ENCODE measurements at places on chromosomes 7 and 10.

- H3K27me3 ChIP-seq: no peaks in the 10 kb centered on the region
- H3K4me1 ChIP-seq: no peaks in the 10 kb centered on the region
- DNase-seq: no peak
- H3K36me3 ChIP-seq: no peaks in the 10 kb centered on the region
Observed at GRCh38 chr10:47323636-47324296, 1.5 kb downstream of the GDF2 start.

- DNase-seq: no peak
- no peaks in the 10 kb centered on the region for H3K27me3 ChIP-seq
- no peaks in the 10 kb centered on the region for H3K36me3 ChIP-seq
- H3K4me3 ChIP-seq: no peak overlapping the region
- H3K4me1 ChIP-seq: no peaks in the 10 kb centered on the region
Observed at GRCh38 chr10:117830205-117830604, 216.5 kb downstream of the RAB11FIP2 start.

GRCh38 chr7:93894966-93895640 lies 4.5 kb upstream of the TFPI2 start:
- DNase-seq: no peak
- no peaks in the 10 kb centered on the region for H3K36me3 ChIP-seq
- no peaks in the 10 kb centered on the region for H3K27me3 ChIP-seq
- H3K4me3 ChIP-seq: no peak overlapping the region
- H3K27ac ChIP-seq: no peak overlapping the region

GRCh38 chr10:6383096-6383812 lies 180.5 kb downstream of the PFKFB3 start:
- no peaks in the 10 kb centered on the region for H3K27me3 ChIP-seq
- no peak for DNase-seq
- no peak overlapping the region for H3K4me3 ChIP-seq
- H3K36me3 ChIP-seq: no peaks in the 10 kb centered on the region
- H3K27ac ChIP-seq: no peak overlapping the region

DNA sequence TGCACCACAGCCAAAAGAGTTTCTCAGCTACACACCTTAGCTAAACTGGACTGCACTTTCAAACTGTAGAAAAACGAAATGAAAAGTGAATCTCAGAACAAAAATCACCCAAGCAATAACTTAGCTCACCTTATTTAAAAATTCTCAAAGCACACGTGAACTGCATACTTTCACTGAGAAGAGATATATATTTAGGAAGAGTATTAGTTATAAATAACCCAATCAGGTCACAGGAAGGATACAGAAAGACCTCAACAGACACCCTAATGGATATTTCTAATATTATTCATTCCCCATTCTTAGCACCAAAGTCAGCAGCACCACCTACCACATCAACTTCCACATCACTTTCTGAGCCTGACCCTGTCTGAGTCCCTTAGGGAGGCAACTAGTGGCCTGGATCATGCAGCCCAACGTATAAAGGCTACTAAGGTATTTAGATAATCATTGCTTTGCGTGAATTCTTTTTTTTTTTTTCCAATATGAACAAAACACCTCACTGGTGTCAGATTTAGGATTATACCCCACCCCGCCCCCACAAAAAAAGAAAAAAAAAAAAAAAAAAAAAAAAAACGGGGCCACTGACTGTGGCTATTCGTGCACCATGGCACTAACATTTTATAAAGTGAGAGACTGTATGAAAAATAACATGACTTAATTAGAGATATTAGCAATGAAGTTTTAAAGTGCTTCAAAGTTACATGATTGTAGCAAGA lies 2.6 kb downstream of the ABI1 start:
- H3K27me3 ChIP-seq: no peaks in the 10 kb centered on the region
- no peaks in the 10 kb centered on the region for H3K36me3 ChIP-seq
- peak overlapping the region; percentile 95 for H3K27ac ChIP-seq
- H3K4me1 ChIP-seq: peaks cover 13% of the 10 kb centered on the region

- H3K36me3 ChIP-seq: no peaks in the 10 kb centered on the region
- no peaks in the 10 kb centered on the region for H3K27me3 ChIP-seq
- no peak overlapping the region for H3K27ac ChIP-seq
- no peak overlapping the region for H3K4me3 ChIP-seq
Observed at GRCh38 chr7:77838929-77839491, 40.4 kb downstream of the PHTF2 start.

GRCh38 chr7:113804475-113805095 lies 114.2 kb downstream of the PPP1R3A start:
- H3K27ac ChIP-seq: no peak overlapping the region
- no peaks in the 10 kb centered on the region for H3K4me1 ChIP-seq
- no peak for DNase-seq
- no peaks in the 10 kb centered on the region for H3K36me3 ChIP-seq
- no peak overlapping the region for H3K4me3 ChIP-seq
- H3K27me3 ChIP-seq: no peaks in the 10 kb centered on the region

- H3K36me3 ChIP-seq: no peaks in the 10 kb centered on the region
- no peak for DNase-seq
- H3K27ac ChIP-seq: no peak overlapping the region
- no peaks in the 10 kb centered on the region for H3K4me1 ChIP-seq
Observed at GRCh38 chr10:75955973-75956502, 524.6 kb downstream of the LRMDA start.

DNA sequence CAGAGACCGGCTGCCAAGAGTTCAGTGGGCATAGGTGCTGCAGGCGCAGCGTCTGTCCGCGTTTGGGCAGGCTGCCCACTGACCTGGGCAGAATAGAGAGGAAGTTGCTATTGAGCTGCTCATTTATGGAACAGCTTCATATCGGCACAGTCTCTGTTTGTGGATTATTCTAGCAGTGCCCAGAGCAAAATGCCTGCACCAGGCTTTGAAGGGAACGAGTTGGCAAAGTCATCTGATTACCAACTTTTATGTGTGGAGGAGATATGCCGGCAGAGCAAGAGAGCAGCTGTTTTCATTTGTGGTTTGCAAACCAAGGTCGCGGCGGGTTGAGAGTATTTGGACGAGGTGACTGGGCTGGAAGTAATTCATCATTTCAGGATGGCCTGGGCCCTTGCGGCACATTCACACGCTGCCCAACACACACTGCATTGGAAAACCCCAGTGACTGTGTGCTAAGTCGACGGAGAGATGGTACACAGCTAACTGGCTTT lies 228.5 kb downstream of the TCERG1L start:
- H3K4me1 ChIP-seq: no peaks in the 10 kb centered on the region
- H3K27me3 ChIP-seq: no peaks in the 10 kb centered on the region
- H3K4me3 ChIP-seq: no peak overlapping the region
- no peaks in the 10 kb centered on the region for H3K36me3 ChIP-seq
- DNase-seq: no peak
- H3K27ac ChIP-seq: no peak overlapping the region

DNA sequence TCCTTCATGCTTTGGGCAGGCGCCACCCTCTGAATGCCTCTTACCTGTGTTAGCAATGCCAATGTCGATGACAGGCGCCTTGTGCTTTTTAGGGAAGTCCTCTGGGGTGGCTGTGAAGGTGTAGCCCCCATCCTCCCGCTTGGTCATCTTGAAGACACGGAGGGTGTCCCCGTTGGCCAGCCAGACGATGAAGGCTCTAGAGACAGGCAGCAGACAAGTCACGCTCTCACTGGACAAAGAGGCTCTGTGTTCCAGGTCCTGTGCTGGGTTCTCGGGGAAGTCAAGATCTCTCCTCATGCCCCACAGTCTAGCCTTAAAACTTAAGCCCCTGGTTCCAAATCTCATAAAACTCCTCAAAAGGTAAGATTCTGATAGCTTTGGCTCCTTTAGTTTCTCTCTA lies 5.1 kb downstream of the TBL2 start:
- H3K27ac ChIP-seq: no peak overlapping the region
- peaks cover 10% of the 10 kb centered on the region for H3K36me3 ChIP-seq

GRCh38 chr10:47231414-47231813 lies 68.6 kb upstream of the GDF10 start:
- H3K4me3 ChIP-seq: no peak overlapping the region
- no peaks in the 10 kb centered on the region for H3K36me3 ChIP-seq
- no peaks in the 10 kb centered on the region for H3K4me1 ChIP-seq
- no peak overlapping the region for H3K27ac ChIP-seq
- H3K27me3 ChIP-seq: no peaks in the 10 kb centered on the region

GRCh38 chr7:28607855-28608193 lies 195.5 kb downstream of the CREB5 start:
- H3K27me3 ChIP-seq: no peaks in the 10 kb centered on the region
- H3K27ac ChIP-seq: no peak overlapping the region
- no peak overlapping the region for H3K4me3 ChIP-seq
- H3K36me3 ChIP-seq: no peaks in the 10 kb centered on the region
- no peaks in the 10 kb centered on the region for H3K4me1 ChIP-seq

- no peaks in the 10 kb centered on the region for H3K36me3 ChIP-seq
- no peak overlapping the region for H3K27ac ChIP-seq
- peaks cover 13% of the 10 kb centered on the region for H3K27me3 ChIP-seq
- no peaks in the 10 kb centered on the region for H3K4me1 ChIP-seq
Observed at GRCh38 chr10:69855346-69856111, 53.8 kb downstream of the COL13A1 start.

GRCh38 chr10:43734716-43735115 lies 86.0 kb upstream of the ZNF32 start:
- no peaks in the 10 kb centered on the region for H3K36me3 ChIP-seq
- H3K27me3 ChIP-seq: no peaks in the 10 kb centered on the region
- no peaks in the 10 kb centered on the region for H3K4me1 ChIP-seq
- no peak for DNase-seq
- H3K27ac ChIP-seq: no peak overlapping the region
- no peak overlapping the region for H3K4me3 ChIP-seq

DNA sequence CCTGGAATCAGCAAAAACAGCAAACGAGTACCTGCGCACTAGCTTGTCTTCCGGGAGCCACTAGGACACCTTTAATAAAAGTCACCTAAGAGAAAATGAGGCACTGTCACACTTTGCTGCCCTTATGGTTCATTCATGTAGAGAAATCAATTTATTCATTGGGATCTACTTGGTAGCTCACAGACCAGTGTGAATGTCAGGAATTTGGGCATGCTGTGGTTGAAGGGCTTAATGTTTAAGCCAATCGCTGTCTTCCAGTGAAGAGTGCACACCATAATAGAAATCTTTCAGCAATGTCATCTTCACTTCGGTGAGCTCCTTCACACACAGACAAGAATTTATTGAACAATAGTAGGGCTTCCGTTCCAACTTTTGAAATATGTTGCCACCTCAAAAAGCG lies 65.1 kb downstream of the MARCHF5 start:
- no peaks in the 10 kb centered on the region for H3K36me3 ChIP-seq
- no peak for DNase-seq
- no peak overlapping the region for H3K27ac ChIP-seq
- H3K27me3 ChIP-seq: no peaks in the 10 kb centered on the region
- no peak overlapping the region for H3K4me3 ChIP-seq

- H3K27me3 ChIP-seq: peaks cover 32% of the 10 kb centered on the region
- H3K36me3 ChIP-seq: no peaks in the 10 kb centered on the region
- H3K4me3 ChIP-seq: no peak overlapping the region
- H3K4me1 ChIP-seq: no peaks in the 10 kb centered on the region
Observed at GRCh38 chr10:132145521-132146185, 41.1 kb upstream of the DPYSL4 start.

DNA sequence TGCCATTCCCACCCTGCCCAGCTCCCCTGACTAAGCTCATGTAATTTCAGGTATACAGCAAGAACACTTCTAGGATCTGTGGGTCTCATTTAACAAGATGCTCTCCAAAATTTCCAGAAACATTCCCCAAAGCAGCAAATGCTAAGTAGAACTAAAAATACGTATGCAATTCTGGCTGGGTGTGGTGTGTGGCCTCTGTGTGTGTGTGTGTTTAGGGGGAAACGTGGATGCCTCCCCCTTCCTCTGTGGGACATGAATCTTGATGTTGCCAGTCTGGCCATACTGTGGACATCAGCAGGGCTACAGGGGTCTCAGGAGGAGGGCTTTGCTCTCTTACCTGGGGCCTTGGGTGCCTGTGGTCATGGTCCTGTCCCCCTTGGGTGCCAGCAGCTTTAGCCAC lies 18.4 kb downstream of the EMX2 start:
- no peak overlapping the region for H3K4me3 ChIP-seq
- no peaks in the 10 kb centered on the region for H3K36me3 ChIP-seq
- no peak overlapping the region for H3K27ac ChIP-seq
- no peaks in the 10 kb centered on the region for H3K4me1 ChIP-seq
- no peak for DNase-seq

DNA sequence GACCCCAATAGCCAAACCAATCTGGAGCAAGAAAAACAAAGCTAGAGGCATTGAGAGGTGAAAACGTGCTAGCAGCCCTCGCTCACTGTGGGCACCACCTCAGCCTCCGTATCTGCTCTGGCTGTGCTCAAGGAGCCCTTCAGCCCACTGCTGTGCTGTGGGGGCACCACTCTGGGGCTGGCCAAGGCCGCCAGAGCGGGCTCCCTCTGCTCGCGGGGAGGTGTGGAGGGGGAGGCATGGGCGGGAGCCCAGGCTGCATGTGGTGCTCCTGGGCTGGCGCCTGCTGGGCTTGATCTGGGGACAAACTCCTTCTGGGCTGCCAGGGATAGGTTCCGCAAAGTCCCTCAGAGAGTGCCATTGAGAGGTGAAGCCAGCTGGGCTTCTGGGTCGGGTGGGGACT lies 1002.0 kb downstream of the GATA3 start:
- H3K27me3 ChIP-seq: no peaks in the 10 kb centered on the region
- H3K4me3 ChIP-seq: no peak overlapping the region
- no peak for DNase-seq
- no peaks in the 10 kb centered on the region for H3K4me1 ChIP-seq
- no peaks in the 10 kb centered on the region for H3K36me3 ChIP-seq

GRCh38 chr7:24406053-24406788 lies 122.2 kb downstream of the NPY start:
- no peaks in the 10 kb centered on the region for H3K36me3 ChIP-seq
- H3K27me3 ChIP-seq: no peaks in the 10 kb centered on the region
- no peaks in the 10 kb centered on the region for H3K4me1 ChIP-seq
- no peak overlapping the region for H3K27ac ChIP-seq

- H3K4me3 ChIP-seq: no peak overlapping the region
- no peaks in the 10 kb centered on the region for H3K36me3 ChIP-seq
- no peak for DNase-seq
- H3K27ac ChIP-seq: no peak overlapping the region
- H3K27me3 ChIP-seq: no peaks in the 10 kb centered on the region
Observed at GRCh38 chr10:22534849-22535604, 179.4 kb downstream of the PIP4K2A start.

DNA sequence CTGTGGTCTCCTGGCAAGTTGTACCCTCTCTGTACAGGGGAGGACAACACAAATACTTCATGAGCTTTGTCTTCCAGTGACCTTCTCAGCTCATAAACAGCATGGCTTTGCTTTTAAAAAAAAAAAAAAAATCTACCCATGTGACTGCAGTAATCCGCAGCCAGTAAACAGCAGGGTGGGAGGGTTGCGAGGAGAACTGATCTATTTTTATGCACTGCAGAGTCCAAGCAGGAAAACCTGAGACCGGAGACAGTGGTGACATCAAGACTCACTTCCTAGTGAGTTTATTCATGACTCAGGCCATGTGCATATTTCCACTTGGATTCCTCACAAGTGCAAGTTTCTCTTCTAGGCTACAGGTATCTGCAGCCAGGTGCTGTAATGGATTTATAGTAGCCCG lies 127.9 kb downstream of the NRF1 start:
- H3K4me1 ChIP-seq: 0 out of 2 replicates have a peak, but pooled peaks cover 4% of the 10 kb centered on the region
- H3K4me3 ChIP-seq: no peak overlapping the region
- DNase-seq: no peak
- no peaks in the 10 kb centered on the region for H3K27me3 ChIP-seq
- H3K27ac ChIP-seq: no peak overlapping the region

- H3K4me1 ChIP-seq: no peaks in the 10 kb centered on the region
- DNase-seq: no peak
- H3K27ac ChIP-seq: no peak overlapping the region
- no peaks in the 10 kb centered on the region for H3K27me3 ChIP-seq
- H3K36me3 ChIP-seq: no peaks in the 10 kb centered on the region
Observed at GRCh38 chr7:17802056-17802455, 138.2 kb downstream of the SNX13 start.

- H3K4me1 ChIP-seq: no peaks in the 10 kb centered on the region
- no peaks in the 10 kb centered on the region for H3K36me3 ChIP-seq
- H3K27ac ChIP-seq: no peak overlapping the region
Observed at GRCh38 chr7:74356589-74357315, 67.5 kb downstream of the CLIP2 start.

GRCh38 chr7:13702251-13702650 lies 287.2 kb downstream of the ETV1 start:
- no peak overlapping the region for H3K27ac ChIP-seq
- no peaks in the 10 kb centered on the region for H3K36me3 ChIP-seq

Measured in MM.1S (cell line).